Heart left ventricle (tissue), 16 donors: ENCODE measurements at places on chromosomes 6 and 20.
A peak's percentile ranks its signal among the peaks of the same experiment; 100 is the strongest.

DNA sequence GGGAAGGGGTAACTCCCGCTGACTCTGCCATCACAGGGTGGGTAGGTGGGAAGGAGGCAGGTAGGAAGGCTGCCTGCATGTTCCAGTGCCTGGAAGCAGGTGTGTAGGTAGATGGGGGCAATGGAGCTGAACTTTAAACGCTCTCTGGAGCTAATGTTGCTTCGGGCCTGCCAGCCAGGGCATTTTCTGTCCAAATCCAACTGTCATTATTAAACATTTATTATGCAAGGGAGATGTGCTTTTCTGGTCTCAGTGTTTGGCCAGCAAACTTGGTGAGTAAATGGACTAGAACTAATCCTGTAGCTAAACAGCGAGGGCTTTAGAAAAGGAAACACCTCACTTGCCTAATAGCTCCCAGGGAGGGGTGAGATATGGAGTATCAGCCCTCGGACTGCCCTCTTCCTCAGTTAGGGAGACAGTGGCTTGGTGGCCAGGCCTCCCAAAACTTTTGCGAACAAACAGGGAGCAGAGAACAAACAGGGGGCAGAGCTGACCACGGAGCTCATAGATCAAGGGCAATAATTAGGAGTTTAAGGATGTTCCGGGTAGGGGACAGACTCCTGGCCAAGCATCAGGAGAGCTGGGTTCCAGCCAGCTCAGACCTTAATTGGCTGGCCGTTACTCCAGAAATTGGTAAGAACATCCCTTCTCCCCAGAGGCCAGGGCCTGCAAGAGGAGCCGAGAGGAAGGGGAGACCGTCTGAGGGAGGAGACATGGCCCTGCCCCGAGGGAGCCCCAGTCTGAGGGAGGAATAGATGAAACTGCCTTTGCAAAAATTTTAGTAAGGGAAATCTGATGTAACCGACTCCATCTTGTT lies 131.1 kb downstream of the VEGFA start:
- no peaks in the 10 kb centered on the region for H3K36me3 ChIP-seq
- DNase-seq: no peak
- no peaks in the 10 kb centered on the region for H3K27me3 ChIP-seq
- H3K27ac ChIP-seq: no peak overlapping the region
- H3K4me1 ChIP-seq: no peaks in the 10 kb centered on the region

DNA sequence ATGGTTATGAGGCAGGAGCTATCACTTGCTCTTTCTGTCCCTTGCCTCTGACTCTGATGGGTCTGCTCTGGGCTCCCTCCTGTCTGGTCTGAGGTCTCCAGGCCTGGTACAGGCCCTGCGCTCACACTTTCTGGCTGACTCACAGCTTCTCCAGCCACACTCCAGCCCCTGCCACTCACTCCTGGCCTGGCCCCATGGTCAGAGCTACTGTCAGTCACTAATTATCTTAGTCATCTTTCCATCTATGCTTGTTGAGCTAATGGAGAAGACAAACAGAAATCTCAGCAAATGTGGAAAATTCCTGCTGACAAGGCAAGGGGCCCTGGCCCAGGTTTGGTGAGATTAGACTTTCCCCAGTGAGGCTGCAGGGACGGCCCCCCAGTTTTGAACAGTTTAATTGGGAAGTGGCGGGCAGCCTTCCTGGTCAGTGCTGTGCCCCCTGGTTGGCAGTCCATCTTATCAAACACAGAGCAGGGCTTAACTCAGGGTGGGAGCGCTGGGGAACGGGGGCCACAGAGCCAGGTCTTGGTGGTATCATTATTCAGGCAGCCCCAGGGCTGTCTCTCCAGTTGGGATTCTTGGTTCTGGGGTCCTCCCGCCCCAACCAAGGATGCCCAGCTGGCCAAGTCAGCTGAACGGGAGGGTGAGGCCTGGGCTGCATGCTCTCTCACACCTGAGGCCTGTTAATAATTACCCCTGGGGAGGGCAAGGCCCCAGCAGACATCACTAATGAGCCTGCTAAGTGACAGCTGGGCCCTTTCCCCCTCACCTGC lies 63.4 kb downstream of the VEGFA start:
- no peak overlapping the region for H3K4me3 ChIP-seq
- no peak overlapping the region for H3K27ac ChIP-seq
- no peaks in the 10 kb centered on the region for H3K27me3 ChIP-seq
- no peaks in the 10 kb centered on the region for H3K36me3 ChIP-seq
- H3K4me1 ChIP-seq: peaks cover 10% of the 10 kb centered on the region

DNA sequence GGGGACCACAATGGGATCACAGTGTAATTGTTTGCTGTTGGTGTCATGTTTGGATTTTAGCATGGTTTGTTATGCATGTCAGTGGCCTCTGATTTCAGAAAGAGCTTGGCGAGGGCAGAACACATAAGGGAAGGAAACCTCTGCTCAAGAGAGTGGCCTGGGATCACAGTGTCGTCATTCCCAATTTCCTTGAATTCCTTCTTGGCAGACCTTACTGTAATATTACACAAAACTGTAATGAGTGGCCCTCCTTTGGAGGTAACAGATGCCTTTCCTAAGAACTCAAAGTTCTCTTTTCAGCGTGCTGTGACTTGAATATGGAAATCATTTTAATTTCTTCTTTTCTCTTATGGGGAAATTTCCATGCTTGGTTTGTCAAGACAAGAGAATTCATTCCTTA lies 46.9 kb downstream of the JAG1 start:
- no peaks in the 10 kb centered on the region for H3K36me3 ChIP-seq
- H3K27me3 ChIP-seq: no peaks in the 10 kb centered on the region
- H3K4me3 ChIP-seq: no peak overlapping the region
- peaks cover 34% of the 10 kb centered on the region for H3K4me1 ChIP-seq
- H3K27ac ChIP-seq: no peak overlapping the region

DNA sequence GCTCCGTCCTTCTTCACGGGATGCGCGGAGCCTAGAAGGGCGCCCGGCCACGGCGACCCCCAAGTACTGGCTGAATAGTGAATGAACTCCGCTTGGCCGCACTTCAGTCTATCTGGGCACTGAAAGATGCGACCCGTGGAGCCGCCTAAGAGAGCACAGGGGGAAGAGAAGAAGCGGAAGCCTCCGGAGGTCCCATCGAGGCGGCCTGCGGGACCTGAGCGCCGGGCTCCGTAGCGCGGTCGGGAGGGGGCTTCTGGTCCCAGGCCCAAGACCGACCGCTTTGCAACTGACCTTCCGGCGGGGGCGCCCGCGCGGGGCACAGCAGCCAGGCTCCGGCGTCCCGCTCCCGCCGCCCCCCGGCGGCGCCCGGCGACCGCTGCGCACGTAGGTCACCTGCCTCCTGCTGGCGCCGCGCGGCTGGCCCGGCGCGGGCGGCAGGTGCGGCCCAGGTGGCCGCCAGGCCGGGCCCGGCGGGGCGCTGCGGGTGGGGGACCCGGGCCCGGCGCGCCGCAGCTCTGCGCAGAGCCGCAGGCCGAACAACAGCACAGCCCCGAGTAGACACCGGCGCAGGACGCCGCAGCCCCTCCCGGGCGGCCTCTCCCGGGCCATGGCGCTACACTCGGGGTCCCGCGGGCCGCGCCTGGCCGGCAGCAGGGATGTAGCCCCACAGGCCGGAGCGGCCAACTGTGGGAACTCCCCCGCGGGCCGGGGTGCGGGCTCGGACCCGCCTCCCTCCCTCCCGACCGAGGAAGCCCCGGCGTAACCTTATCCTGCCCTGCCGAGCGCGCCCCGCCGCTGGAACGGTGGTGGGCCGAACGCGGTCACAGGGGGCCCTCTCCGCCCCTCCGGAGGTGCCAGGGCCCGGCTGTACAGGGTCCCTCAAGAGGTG lies at the start of gene METTL24:
TSS of gene METTL24 (minus strand) at position 686 of the 889 bp plus-strand sequence. CDS start at position 609, 77 bp downstream.
- no peaks in the 10 kb centered on the region for H3K27me3 ChIP-seq
- no peak for DNase-seq
- H3K27ac ChIP-seq: peak within 1 kb of the TSS; percentile 77
- no peaks in the 10 kb centered on the region for H3K4me1 ChIP-seq
- no peaks in the 10 kb centered on the region for H3K36me3 ChIP-seq
- H3K4me3 ChIP-seq: peak within 1 kb of the TSS; percentile 52

GRCh38 chr6:104896914-104897313 lies 37.2 kb upstream of the HACE1 start:
- no peaks in the 10 kb centered on the region for H3K36me3 ChIP-seq
- no peak overlapping the region for H3K4me3 ChIP-seq
- H3K4me1 ChIP-seq: no peaks in the 10 kb centered on the region
- no peak overlapping the region for H3K27ac ChIP-seq
- DNase-seq: no peak

DNA sequence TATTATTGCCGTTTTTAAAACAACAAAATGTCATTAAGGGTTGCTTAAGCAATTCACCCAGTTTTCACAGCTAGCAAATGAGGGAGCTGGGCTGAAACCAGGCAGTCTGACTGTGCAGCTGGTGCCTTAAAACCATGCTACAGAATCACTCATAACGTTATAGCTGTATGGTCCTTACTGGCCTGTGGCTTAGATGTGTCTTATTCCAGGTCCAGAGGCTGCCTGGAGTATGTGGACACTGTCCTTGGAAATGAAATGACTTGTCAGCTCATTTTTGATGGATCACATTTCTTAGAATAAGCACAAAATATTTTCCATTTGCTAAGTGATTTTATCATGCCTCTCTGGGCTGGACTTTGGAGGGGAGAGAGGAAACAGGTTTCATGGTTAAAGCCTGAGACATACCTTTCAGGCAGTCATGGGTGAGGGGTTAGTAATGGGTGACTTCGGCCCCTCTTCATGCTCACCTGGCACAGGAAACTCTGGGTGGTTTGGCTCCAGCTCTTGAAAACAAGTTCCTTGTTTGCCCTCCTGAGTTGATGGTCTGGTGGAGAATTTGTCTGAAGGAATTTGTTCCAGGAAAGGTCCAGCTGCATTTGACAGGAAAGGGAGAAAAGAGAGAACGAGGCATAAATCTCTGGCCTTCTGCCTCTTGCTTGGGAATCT lies 823.2 kb downstream of the DHX35 start:
- H3K4me1 ChIP-seq: no peaks in the 10 kb centered on the region
- H3K36me3 ChIP-seq: no peaks in the 10 kb centered on the region
- no peaks in the 10 kb centered on the region for H3K27me3 ChIP-seq
- H3K27ac ChIP-seq: no peak overlapping the region
- H3K4me3 ChIP-seq: no peak overlapping the region

DNA sequence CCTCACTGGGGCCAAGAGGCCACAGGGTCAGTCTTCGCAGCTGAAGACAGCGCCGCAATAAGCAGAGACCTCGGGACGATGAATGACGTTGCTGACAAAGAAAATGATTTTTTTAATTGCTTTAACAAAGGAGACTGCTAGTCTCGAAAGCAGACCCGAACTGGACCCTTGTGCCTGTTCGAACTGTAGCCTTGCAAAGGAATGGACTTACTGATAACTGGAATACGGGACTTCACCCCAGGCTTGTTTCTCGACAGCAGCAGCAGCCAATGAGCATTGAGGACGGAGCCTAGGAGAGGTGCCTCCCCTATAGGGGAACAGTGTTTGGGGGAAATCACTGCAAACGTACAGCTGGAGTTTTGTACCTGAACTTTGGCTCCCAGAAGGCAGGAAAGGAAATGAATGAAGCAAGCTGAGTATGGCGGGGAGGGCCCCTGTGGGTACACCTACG lies 1.3 kb upstream of the TAF4 start:
- H3K27ac ChIP-seq: peak overlapping the region; percentile 89
- peaks cover 38% of the 10 kb centered on the region for H3K4me1 ChIP-seq
- H3K27me3 ChIP-seq: no peaks in the 10 kb centered on the region
- H3K36me3 ChIP-seq: no peaks in the 10 kb centered on the region

GRCh38 chr6:25975923-25976560 lies 13.4 kb downstream of the TRIM38 start:
- H3K4me3 ChIP-seq: no peak overlapping the region
- H3K36me3 ChIP-seq: peaks cover 100% of the 10 kb centered on the region
- peaks cover 4% of the 10 kb centered on the region for H3K4me1 ChIP-seq
- DNase-seq: no peak

- no peaks in the 10 kb centered on the region for H3K4me1 ChIP-seq
- no peak for DNase-seq
- no peaks in the 10 kb centered on the region for H3K36me3 ChIP-seq
- H3K4me3 ChIP-seq: no peak overlapping the region
- no peak overlapping the region for H3K27ac ChIP-seq
- no peaks in the 10 kb centered on the region for H3K27me3 ChIP-seq
Observed at GRCh38 chr6:145743332-145743731, 8.0 kb upstream of the EPM2A start.

- H3K36me3 ChIP-seq: no peaks in the 10 kb centered on the region
- no peaks in the 10 kb centered on the region for H3K4me1 ChIP-seq
- peaks cover 42% of the 10 kb centered on the region for H3K27me3 ChIP-seq
- no peak overlapping the region for H3K4me3 ChIP-seq
- no peak overlapping the region for H3K27ac ChIP-seq
Observed at GRCh38 chr20:62223571-62223970, 3.5 kb upstream of the HRH3 start.

DNA sequence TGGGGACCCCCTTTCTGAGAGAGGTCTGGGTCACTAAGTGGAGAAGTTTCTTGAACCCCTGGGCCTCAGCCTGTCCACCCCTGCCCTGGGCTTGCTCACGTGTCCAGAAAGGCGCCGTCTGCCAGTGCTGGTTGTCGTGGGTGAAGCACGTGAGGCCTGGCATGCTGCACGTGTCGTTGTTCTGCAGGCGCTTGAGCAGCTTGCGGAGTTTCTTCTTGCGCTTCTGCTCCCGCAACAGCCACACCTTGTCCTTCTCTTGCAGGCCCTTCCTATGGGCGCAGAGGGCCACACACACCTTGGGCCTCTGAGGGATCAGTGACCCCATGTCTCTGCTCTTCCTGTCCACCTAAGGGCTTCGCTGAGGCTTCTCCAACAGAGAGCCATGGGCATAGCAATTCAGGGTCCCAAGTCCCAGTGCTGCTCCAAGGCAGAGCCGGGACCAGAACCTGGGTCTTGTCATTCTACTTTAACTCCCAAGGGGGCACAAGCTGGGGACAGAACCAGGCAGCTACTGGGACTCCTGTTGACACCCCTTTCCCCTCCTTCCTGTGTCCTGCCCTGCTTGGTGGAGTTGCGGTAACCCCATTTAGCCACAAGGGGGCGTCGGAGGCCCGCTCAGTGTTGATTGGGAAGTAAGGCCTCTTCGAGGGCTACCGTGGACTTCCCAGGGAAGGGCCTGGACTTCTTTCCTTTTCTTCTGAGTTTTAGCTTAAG lies 121.8 kb downstream of the SULF2 start:
- no peaks in the 10 kb centered on the region for H3K36me3 ChIP-seq
- H3K4me3 ChIP-seq: no peak overlapping the region
- peak; percentile 87 for DNase-seq

- peaks cover 5% of the 10 kb centered on the region for H3K4me1 ChIP-seq
- peaks cover 20% of the 10 kb centered on the region for H3K27me3 ChIP-seq
- no peak for DNase-seq
- H3K27ac ChIP-seq: no peak overlapping the region
- peak overlapping the region; percentile 60 for H3K4me3 ChIP-seq
Observed at GRCh38 chr6:77466055-77466450, 2.8 kb upstream of the HTR1B start.

DNA sequence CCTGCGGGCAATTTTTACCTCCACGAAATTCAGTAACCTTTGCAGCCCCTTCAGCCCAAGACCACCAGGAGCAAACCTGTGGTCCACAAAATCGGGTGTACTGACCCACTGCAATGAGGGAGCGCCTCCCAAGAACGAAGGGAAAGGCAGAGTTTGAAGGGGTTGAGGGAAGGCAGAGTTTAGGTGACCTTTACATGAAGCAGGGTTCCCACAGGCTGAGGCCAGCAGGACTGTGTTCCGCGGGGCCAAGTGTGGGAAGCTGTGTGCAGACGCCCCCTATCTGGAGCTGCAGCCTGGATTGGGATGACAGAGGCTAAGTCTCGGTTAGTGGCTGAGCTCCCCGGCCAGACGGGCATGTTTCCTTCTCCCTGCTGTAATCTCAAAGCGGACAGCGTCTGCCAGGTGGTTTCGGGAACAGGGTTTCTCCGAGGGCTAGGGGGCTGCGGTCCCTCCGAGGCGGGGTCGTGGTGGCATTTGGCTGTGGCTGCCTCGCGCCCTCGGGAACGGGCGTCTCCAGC lies 826 bp upstream of the PYGB start:
- no peaks in the 10 kb centered on the region for H3K36me3 ChIP-seq
- H3K27ac ChIP-seq: peak overlapping the region; percentile 99
- no peaks in the 10 kb centered on the region for H3K27me3 ChIP-seq
- peak; percentile 75 for DNase-seq
- peak overlapping the region; percentile 88 for H3K4me3 ChIP-seq
